ENCODE measurements at places on chromosomes 12 and 14.

DNA sequence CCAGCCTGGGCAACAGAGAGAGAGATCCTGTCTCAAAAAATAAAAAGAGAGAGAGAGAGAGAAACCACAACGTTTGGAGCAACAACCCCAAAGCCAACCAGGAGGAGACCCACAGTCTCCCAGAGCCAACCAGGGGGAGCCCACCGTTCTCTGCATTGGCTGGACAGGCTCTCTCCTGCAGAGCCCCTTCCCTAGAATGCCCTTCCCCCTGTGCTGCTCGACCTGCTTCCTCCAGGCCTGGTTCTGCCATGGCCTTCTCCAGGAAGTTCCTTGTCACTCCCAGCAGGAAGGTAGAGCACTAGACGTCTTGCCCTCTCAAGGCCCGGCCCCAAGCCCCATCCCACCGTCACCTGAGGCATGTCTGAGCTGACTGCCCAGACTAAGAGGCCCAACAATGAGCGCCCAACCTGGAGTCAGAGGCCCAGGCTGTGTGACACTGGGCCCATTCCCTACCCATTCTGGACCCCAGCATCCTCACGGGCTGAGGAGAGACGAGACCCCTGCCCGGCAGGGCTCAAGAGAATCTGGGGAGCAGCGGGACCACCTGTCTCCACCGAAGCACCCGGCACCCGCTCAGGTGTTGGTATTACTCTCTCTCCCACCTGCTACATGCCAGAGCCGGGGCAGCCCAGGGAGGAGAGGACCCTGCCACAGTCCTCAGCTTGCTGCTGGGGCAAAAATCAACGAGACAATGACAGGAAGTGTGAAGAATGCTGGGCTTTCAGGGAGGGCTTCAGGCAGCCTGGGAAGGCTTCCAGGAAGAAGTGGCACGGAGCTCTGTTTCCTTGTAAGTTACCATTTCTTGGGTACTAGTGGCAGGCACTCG, 61.2 kb downstream of the DIO3 start:
- no peak for DNase-seq

- DNase-seq, result no peak
Observed at GRCh38 chr12:116138364-116138763, 139.1 kb downstream of the MED13L start.

DNA sequence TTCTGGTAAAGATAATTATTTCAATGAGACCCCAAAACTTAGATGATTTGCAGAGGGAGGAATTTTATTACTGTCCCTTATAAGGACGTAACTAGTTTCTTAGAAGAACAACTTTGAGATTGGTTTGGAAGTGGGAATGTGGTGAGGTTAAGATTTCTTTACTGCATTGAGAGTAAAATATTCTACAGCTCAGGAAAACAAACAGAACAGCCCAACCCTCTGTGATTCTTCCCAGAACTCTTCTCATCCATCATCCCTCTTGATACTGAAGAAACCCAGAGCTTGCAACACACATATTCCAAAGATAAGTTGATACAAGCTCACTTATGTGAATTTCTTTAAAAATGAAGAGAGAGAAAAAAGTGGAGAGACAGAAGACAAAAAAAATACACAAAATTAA, 234.2 kb downstream of the CRADD start:
- no peak for DNase-seq

DNA sequence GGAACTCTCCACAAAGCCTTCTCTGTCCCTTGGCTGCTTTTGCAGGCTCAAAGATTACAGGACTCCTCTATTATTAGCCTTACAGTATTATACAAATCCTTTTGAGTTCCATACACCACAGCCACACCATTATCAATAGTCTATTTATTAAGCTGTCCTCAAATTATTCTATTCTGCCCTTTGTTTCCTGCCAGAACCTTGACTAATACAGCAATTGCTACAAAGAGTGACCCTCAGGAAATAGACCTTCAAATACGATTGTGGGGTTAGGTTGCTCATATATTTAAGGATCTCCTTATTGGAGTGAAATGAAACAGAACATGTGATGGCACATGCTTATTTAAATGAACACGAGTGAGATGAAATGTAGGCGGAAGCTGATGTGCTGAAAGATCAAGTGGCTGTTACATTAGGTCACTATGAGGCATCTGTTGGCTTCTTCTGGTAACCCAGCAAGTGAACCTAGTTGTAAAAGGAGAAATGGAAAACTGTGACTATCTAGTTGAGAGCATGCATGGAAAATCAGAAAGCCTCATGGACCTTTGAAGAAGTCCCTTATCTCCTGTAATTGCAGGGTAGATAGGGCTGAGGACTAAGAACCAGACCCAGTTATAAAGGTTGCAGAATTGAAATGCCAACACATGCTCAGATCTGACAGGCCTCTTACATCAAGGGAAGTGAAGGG, 75.5 kb downstream of the AVPR1A start:
- DNase-seq, result no peak

DNA sequence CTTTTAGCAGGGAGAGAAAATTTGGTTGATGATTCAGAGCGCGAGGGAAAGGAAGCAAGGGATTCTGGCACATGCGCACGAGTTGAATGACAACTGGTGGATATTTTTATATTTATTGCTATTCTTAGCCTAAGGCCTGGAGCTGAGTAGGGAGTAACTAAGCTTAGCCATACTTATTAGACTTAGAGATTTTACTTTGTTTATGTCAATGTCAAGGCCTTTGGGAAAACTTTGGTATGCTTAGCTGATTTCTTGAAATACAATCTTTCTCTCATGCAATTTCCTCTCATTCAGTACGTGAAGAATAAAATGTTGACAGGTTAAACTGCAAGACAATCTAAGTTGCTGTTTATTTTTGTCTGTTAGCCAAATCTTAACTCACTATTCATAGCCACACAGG, 101.1 kb downstream of the CRADD start:
- no peak for DNase-seq

DNA sequence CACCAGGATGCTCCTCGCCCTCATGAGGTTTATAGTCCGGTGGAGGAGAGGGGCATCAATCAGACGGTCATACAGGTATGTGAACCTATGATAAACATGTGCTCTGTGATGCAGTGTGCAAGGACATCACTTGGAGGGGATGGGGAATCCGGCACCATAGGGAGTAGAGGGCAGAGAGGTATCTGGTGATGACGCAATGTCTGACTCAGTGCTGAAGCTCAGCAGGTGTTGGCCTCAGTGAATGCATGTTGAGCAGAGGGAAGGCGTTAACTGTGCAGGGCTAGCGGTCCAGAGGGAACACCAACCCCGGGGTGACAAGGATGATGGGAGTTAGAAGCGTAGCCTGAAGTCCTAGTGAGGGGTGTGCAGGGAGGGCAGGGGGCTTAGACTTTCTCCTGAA, 200.9 kb downstream of the TMEM132C start:
- DNase-seq, result no peak

DNA sequence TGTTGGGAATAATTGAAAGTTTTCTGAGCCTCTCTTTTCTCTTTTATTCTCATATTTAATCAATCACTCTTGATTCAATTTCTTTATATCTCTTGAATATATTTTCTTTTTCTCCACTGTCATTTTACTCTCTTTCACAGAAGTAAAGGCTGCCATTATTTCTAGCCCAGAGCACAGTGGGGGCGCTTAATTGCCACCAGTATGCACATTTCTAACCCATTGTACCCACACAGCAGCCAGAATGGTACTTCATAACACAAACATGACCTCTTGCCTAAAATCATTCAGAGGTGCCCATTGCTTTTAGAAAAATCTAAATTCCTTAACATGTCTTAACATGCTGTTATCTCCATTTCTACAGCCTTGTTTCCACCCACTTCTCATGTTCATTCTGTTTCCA, 190.2 kb upstream of the LMO3 start:
- DNase-seq, result no peak

GRCh38 chr12:24711056-24712008, 237.6 kb downstream of the BCAT1 start:
- no peak for DNase-seq

GRCh38 chr14:103223818-103224352, 100.6 kb downstream of the TNFAIP2 start:
- DNase-seq, result no peak

DNA sequence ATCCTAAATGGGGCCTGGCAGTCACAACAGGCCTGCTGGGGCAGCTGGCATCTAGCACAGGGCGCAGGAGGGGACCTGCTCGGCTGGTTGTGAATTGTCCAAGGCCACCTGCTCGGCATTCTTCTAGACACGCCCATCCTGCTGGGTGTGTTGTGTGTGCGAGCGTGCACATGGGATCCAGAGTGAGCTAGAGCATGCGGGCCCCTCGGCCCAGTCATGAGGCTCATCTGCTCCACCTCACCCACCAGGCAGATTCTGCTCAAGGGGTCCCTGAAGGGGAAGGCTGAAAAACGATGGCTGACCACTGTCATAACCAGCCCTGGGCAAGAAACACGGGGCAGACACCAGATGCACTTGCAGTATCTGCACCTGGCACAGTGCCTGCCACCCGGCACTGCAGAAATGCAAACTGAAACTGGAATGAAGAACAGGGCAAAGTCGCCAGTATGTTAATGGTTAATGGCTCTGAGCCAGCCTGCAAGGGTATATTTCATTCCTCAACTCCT, 31.8 kb downstream of the MAX start:
- DNase-seq, result no peak

DNA sequence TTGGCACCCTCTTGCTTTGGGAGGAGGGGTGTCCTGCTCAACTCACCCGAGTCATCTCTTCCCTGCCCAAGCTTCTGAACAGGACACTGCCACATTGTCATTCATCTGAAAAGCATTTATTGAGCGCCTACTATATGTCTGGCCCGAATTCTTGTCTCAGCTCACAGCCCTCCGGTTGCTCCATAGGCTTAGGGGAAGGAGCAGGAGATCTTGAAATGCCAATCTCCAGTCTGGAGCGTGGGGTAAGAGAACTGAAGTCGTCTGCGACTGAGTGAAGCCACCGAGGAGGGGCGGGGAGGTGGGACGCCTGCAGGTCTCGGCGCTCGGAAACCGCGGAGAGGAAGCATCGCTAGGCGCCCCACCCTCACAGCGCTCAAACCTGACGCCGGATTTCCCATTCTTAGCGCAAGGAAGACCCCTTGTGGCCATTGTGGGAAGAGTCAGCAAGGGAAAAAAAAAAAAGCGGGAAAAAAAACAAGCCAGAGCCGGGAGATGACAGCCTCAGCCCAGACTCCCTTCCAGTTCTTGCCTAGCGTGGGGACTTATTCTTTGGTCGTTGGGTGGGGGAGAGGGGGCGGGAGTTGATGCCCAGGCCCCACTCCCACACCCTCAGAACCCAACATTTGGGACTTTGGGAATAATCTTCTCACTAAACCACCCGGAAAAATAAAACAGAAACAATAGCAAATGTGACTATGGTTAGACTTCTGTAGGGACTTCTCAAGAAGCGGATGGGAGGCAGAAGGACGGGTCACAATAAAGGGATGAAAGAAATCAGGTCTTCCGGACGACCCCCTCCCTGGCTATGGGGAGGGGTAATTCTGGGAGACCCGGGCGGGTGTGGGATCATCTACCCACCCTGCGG, 28.2 kb upstream of the SMUG1 start:
- peak; percentile 35 for DNase-seq

DNA sequence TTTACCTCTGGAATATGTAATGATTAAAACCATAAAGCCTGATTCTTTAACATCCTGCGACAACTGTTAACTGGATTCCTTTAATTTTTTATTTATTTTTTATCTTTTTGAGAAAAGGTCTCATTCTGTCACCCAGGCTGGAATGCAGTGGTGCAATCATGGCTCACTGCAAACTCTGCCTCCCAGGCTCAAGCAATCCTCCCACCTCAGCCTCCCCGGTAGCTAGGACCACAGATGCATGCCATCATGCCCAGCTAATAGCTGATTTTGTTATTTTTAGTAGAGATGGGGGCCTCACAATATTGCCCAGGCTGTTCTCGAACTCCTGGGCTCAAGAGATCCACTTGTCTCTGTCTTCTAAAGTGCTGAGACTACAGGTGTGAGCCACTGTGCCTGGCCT, 3.7 kb downstream of the MYBPC1 start:
- DNase-seq, result no peak
